ENCODE measurements at places on chromosomes 2 and 18. TPM values are rescaled to one million over a fixed set of nuclear protein-coding genes. Genes with fewer than 3 reads are reported as not detected.

Gene CTAGE1
- total RNA-seq: not detected

Gene RNF144A
- total RNA-seq: 36.7 TPM

Gene CFAP221
- total RNA-seq: not detected

Gene ITGA6
- total RNA-seq: 38.3 TPM

Gene PKDCC
- 0.50 TPM for total RNA-seq

DNA sequence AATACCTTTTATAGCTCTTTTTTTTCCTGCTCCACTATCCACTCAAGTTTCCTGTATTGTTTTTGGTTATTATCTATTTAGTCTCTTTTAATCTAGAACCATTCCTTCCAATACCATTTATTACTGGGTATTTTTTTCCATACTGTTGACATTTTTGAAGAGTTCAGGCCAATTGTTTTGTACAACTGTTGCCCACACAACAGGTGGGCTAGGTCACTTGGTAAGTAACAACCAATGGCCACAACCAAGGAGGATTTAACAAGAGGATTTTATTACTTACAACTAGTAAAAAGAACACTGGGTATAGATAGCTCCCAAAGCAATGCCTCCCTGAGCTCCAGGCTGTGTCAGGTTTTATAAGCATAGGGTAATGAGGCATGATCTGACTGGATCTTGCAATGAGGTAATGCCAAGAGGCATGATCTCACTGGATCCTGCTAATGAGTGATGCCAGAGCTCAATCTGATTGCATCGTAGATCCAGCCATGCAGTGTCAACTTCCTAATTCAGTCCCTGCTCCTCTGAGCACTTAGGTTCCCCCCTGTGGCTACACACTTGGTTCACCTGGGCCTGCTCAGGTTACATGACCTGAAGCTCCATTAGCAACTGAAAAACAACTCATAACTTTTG, 7.1 kb upstream of the CEP68 start:
- H3K27ac ChIP-seq: no peak overlapping the region
- no peaks in the 10 kb centered on the region for H3K27me3 ChIP-seq
- H3K36me3 ChIP-seq: no peaks in the 10 kb centered on the region
- no peak for DNase-seq
- H3K4me3 ChIP-seq: no peak overlapping the region

- no peaks in the 10 kb centered on the region for H3K36me3 ChIP-seq
- H3K4me3 ChIP-seq: no peak overlapping the region
- no peaks in the 10 kb centered on the region for H3K4me1 ChIP-seq
- no peaks in the 10 kb centered on the region for H3K27me3 ChIP-seq
Measured at GRCh38 chr18:5710235-5710634, 166.4 kb upstream of the EPB41L3 start.

DNA sequence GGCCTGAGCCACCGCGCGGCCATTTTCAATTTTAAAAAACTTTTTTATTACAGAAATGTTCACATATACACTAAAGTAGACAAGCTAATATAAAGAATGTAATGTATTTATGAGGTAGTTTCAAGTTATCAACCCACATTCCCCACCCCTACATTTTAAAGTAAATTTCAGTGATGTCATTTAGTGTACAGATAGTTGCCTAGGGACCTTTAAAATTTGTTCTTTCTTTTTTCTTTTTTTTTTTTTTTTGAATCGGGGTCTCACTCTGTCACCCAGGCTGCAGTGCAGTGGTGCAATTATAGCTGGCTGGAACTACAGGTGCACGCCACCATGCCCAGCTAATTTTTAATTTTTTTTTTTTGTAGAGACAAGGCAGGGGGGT, 2.6 kb upstream of the LIMS1 start:
- no peak overlapping the region for H3K4me3 ChIP-seq
- no peaks in the 10 kb centered on the region for H3K36me3 ChIP-seq
- no peak for DNase-seq
- H3K4me1 ChIP-seq: peaks cover 11% of the 10 kb centered on the region

- H3K36me3 ChIP-seq: no peaks in the 10 kb centered on the region
- H3K4me3 ChIP-seq: no peak overlapping the region
- H3K4me1 ChIP-seq: no peaks in the 10 kb centered on the region
- no peak for DNase-seq
Measured at GRCh38 chr18:74131124-74131523, 16.5 kb downstream of the FBXO15 start.

GRCh38 chr2:88090446-88091283, 23.0 kb downstream of the SMYD1 start:
- no peak for DNase-seq
- H3K27me3 ChIP-seq: no peaks in the 10 kb centered on the region
- no peaks in the 10 kb centered on the region for H3K4me1 ChIP-seq
- H3K27ac ChIP-seq: no peak overlapping the region
- H3K36me3 ChIP-seq: no peaks in the 10 kb centered on the region

GRCh38 chr2:60560734-60561644, 7.5 kb upstream of the BCL11A start:
- H3K36me3 ChIP-seq: no peaks in the 10 kb centered on the region
- no peak for DNase-seq
- no peak overlapping the region for H3K27ac ChIP-seq
- H3K27me3 ChIP-seq: peaks cover 32% of the 10 kb centered on the region
- peaks cover 12% of the 10 kb centered on the region for H3K4me1 ChIP-seq

DNA sequence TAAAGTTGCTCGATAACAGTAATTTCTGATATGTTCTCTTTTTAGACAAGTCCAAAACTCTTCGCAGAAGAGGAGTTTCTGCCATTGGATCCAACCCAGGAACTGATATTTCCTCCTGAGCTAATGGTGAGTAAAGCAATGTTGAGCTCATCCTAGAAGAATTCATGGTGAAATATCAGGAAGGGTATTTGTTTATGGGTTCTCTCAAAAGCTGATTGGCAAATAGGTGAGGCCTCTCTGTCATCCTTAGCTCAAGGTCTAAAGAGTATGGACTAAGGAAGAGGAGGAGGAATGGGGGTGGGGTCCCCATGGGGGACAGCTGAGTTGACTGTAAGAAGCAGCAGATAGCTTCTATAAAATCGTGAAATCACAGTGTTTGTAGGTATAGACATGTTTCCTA, 18.2 kb downstream of the AOX1 start:
- no peak for DNase-seq
- H3K27me3 ChIP-seq: peaks cover 2% of the 10 kb centered on the region
- no peaks in the 10 kb centered on the region for H3K36me3 ChIP-seq
- no peak overlapping the region for H3K27ac ChIP-seq

GRCh38 chr2:126714191-126714965, 58.4 kb downstream of the GYPC start:
- DNase-seq: no peak
- no peaks in the 10 kb centered on the region for H3K27me3 ChIP-seq
- no peaks in the 10 kb centered on the region for H3K36me3 ChIP-seq
- no peaks in the 10 kb centered on the region for H3K4me1 ChIP-seq
- H3K27ac ChIP-seq: no peak overlapping the region
- H3K4me3 ChIP-seq: no peak overlapping the region

Data from natural killer cell (primary cell).